Inflammatory macrophage treated with lipopolysaccharide for 1 hour (primary cell): ENCODE measurements at places on chromosomes 12 and 14.

GRCh38 chr14:26925876-26926584 lies 328.2 kb upstream of the NOVA1 start:
- DNase-seq: no peak

GRCh38 chr14:24609655-24610344 lies at the start of gene GZMH:
TSS of gene GZMH (minus strand) at chr14:24609685. CDS start at chr14:24609613, 72 bp downstream.
- DNase-seq: no peak

DNA sequence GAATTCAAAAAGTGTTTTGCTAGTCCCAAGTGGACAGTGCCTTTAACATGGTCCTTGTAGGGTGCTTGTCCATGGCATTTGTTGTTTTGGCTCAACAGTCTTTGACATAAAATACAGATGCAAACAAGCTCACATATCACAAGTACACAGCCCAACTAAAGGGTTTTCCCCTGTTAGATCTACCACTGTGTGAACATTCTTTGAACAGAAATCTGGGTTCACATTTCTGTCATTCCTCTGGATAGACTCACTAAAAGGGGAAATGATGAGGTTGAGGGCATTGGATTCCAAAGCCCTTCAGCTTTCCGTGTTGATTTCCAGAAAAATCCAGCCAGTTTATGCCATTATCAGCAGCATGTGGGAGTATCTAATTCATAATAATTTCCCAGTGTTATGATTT lies 54.1 kb downstream of the EP400 start:
- no peak for DNase-seq

- peak; percentile 14 for DNase-seq
Measured at GRCh38 chr12:54504550-54504949, 7.0 kb downstream of the NCKAP1L start.

GRCh38 chr12:5884866-5885265 lies 60.2 kb downstream of the ANO2 start:
- DNase-seq: no peak

DNA sequence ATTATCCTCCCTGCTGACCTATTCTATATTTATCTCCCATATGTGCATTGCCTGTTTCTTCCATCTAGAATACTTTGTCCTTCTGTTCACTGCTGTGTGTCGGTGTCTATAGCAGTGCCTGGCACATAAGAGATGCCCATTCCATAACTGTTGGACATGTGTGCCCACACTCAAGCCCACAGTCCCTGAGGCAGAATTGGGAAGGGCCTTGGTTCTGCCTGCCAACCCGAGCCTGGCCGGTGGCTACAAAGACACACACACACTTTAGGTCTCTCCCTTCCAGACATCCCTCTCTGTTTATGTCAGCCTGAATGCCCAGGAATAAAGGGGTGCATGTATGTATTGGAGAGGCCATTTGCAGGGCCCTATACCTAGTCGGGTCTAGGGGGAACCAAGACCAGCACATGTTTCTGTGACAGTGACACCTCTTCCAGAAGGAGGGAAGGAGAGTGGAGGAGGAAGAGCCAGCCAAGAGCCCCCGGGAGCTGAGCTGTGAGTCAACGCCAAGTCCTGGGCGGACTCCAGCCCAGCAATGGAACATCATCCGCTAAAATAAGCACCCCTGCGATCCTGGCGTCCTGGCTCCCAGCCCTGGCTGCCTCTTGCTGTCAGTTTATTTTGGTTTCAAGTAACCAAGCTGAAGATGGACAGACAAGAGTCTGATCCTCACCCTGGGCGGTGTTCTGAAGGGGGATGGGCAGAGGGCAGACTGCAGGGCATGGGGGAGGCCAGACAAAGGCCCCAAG lies 4.3 kb upstream of the ASB2 start:
- DNase-seq: no peak

DNA sequence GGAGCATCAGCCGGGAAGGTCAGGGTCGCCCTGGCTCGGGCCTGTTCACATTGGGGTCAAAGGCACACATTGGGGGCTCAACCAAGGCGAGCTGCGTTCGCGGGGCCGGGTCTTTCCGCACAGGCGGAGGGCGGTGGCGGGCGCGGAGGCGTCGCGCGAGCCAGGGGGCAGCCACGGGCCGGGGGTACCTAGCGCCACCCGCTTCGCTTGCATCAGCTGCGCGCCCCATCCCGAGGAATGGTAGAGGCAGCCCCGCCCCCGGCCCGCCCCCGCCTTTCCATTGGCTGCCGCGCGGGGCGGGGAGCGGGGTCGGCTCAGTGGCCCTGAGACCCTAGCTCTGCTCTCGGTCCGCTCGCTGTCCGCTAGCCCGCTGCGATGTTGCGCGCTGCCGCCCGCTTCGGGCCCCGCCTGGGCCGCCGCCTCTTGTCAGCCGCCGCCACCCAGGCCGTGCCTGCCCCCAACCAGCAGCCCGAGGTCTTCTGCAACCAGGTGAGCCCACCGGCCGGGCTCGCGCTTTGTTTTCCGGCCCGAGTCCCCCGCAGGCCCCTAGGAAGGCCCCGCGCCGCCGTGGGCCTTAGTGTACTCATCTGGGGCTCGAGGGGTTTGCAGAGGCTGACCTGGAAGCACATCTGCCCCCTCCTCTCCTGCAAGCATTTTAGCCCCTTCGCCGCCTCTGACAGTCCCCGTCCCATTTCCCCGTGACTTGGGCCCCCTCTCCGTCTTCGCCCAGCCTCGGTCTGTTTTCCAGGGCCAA lies at the start of gene ALDH2:
Gene ALDH2, plus strand, starts transcription at position 326 of the 754 bp plus-strand sequence. Its CDS starts 50 bp downstream, at position 376.
- peak; percentile 39 for DNase-seq

DNA sequence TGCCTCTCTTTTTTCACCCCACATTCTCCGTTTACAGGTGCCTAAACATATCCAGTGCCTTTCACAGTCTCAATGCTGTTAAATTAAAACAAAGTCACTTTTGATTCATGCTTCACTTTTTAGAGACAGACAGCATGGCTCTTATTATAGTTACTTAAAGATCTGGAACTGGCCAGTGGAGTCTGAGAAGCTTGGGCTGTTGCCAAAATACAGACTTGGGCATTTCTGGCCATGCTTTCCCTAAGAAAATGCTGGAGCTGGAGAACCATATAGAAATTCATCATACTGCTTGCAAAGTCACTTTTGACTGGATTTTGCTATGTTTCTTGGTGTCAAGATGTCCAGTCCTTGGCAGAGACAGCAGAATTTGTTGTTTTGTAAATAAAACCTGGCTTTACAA lies 12.2 kb upstream of the GPR68 start:
- no peak for DNase-seq

DNA sequence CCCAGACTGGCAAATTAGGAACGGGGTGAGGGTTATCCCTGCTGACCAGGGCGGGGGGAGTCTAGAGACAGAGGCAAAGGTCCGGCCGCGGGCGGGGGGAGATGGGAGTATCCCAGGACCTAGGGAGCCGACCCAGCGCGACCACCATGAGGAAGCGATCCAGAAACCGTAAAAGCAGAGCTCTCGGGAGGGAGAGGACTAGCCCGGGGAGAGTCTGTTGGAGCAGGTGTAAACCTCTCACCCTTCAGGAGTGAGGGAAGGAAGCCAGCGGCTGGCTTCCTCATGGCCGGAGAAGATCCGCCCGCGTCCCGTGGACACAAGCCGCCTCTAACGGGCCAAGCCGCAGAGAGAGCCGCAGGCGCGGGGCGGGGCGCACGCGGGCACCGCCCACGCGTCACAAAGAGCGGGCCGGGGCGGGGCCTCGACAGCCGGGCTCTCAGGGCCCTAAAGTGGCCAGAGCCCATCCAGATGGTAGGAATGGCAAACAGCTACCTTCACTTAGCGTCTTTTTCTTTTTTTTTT lies at the start of gene ACRBP:
Gene ACRBP, minus strand, starts transcription at position 350 of the 522 bp plus-strand sequence. Its CDS starts 66 bp downstream, at position 284.
- DNase-seq: peak; percentile 55

DNA sequence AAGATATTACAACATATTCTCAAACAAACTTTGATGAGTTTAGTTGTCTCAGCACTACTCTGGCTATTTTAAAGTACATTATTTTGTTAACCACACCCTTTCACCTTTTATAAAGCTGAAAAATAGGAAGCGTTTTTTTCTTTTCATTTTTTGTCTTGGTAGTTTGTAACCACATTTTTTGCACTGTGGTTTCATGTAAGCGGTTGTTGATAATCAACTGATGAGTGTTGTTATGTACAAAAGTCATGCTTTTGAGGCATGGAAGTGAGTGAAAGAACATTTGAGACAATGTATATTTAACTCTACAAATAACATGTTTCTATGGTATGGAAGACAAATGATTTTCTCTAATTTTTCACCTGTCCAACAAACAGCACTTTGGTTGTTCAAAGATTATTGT lies 52.1 kb upstream of the ATP2B1 start:
- no peak for DNase-seq

DNA sequence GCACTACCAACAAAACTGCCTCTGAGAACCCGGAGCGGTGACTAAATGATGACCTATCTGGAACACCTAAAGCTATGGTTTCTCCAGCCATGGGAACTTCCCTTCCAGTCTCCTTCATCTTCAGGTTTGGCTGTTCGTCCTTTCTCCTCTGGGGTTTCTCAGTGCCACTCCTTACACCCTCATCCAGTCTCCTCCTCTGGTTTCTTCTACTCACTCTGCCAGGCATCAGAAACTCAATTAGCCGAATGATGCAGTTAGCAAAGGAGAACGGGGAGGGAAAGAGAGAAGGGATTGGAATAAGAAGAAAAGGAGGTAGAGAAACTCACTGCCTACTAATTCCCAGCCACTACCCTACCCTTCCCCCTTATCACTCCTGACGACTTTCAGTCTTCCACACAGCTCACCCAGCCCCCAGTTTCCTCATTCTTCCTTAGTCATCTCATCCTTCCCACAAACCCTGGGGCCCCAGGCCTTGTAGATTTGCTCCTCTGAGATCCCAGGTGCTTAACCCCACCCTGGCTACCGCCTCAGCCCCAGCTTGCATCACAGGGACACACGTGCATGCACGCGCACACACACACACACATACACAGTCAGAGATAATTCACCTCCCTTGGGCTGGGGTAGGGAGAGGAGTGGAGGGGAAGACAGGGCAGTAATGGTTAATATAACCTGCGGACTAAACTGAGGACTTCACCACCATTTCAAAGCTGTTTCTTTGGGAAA lies 13.0 kb downstream of the FGD6 start:
- peak; percentile 63 for DNase-seq

GRCh38 chr14:61651355-61651754 lies 44.0 kb upstream of the HIF1A start:
- DNase-seq: no peak

- DNase-seq: no peak
Measured at GRCh38 chr12:80293759-80294158, 150.3 kb upstream of the PTPRQ start.

DNA sequence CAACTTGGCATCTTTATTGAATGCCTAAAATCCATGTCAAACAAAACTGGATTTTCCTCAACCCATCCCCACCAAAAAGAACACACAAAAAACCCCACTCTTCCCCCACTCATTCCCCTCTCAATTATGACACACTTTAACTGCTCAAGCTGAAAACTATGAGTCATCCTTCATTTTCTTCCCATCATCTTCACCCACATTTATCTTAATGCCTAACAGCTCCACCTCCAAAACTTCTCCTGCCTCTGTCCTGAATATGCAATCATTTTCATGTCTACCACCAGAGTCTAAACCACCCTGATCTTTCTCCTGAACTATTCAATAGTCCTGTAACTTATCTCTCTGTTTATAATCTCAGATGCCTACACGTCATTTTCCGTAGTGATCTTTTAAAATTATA lies 239.7 kb downstream of the BCAT1 start:
- peak; percentile 79 for DNase-seq

- DNase-seq: no peak
Measured at GRCh38 chr12:27682534-27682933, 13.7 kb upstream of the REP15 start.

DNA sequence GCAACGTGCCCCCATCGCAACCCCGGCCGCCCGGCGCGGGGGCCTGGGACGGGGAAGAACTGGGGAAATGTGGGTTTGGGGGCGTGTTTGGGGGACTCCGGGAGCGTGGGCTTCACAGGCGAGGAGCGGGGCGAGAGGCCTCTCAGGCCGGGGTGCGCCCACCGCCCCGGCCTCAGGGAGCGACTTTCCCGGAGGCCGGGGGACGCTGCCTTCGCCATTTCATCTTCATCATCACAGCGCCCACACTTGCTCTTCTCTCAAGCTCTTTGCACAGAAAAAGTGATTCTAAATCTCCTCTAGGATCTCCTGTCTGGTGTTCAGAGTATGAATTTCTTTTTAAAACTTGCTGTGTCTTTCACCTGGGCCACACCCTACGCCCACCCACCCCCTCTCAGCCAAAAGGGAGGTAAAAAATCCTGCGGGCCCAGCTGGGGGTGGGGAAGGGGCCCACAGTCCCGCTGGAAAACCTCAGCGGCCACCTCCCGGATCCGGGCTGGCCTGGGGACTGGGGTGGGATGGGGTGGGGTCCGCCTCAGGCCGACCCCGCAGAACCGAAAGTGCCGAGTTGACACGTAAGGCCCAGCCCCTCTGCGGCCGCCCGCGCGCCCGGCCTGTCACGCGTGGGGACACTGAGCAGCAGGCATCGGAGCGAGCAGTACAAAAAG lies 7.4 kb downstream of the CDKN1B start:
- no peak for DNase-seq

- no peak for DNase-seq
Measured at GRCh38 chr12:65086236-65086635, 34.9 kb downstream of the WIF1 start.

DNA sequence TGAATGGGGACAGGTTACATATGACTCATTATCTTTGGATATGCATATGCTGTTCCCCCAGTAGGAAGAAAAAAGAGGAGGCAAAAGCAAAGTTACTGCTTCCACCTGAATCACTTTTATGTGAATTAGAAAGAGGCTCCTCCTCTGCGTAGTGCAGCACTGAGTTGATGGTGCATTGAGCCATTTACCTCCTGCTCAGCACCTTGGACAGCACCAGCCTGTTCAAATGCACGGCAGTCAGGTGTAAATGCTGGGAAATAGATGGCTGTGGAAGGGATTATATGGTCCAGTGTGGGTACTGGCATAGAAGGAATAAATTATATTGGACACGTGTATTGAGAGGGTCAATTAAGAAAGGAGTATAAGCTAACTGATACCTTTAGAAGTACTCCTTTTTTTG lies 541.9 kb upstream of the SEL1L start:
- no peak for DNase-seq

DNA sequence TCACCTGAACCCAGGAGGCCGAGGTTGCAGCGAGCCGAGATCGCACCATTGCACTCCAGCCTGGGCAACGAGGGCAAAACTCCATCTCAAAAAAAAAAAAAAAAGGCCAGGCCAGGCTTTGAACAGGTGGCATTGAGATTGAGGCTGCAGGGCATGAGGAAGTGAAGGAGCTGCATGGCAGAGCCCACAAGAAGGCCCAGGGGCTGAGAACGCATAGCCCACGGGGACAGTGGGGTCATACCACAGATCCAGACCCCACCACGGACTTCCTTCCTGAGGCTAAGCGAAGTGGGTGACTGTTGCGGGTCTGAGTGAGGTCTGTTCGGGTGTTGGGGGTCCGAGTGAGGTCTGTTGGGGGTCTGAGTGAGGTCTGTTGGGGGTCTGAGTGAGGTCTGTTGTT lies 7.8 kb downstream of the JAG2 start:
- no peak for DNase-seq

- no peak for DNase-seq
Measured at GRCh38 chr14:104364830-104365229, 214.7 kb upstream of the C14orf180 start.
